Stimulated activated CD4-positive, alpha-beta T cell treated with anti-CD3 and anti-CD28 coated beads, TNF-alpha, amount 100 ng/mL, for 4 hours (primary cell): ENCODE measurements at places on chromosomes 16 and 17.

- no peak for DNase-seq
Observed at GRCh38 chr17:35252651-35253050, 9.8 kb downstream of the SLFN5 start.

DNA sequence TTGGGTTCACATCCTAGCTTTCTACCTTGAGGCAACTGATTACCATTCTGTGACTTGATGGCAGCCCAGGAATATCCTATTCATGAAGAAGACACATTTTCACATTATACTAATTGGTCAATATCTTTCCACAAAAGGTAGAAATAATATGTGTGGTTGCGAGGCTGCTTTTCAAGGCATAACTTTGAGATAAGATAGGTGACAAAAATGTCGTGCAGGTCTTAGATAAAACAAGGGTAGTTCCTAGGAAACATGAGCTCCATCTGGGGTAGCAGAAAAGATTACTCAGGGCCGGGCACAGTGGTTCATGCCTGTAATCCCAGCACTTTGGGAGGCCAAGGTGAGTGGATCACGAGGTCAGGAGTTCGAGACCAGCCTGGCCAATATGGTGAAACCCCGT, 22.3 kb upstream of the TEKT3 start:
- DNase-seq: no peak

DNA sequence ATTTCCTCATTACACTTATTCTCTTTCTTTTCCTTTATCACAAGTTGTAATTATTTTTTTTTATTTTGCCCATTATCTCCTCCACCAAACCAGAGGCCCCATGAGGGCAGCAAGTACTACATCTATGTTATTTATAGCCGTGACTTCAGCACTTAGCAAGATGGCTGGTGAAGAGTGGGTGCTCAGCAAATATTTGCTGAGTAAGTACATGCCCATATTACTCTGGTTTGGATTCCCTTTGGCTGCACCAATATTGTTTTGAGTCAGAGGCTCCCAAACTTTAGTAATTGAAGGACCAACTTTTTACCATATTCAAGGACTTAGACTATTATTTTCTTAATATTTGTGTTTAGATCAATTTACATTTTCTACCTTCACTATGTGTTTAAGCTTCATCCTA, 83.2 kb downstream of the HS3ST2 start:
- DNase-seq: no peak

DNA sequence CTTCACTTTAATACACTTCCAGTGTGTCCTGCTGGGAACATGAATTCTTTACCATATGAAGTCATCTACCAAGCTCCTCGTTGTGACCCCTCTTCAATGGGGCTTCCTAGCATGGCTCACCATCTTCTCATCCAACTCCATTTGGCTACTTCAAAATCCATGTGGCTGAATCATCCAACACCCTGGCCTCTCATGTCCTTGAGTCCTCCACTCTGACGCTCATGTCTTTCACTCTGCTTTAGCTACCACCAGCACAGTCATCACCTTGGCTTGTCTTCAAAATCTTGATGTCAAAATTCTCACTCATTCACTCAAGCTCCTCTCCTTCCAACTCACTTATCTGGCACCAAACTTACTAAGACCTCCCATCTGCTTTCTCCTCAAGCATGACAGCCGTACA, 35.8 kb downstream of the AMFR start:
- DNase-seq: no peak

DNA sequence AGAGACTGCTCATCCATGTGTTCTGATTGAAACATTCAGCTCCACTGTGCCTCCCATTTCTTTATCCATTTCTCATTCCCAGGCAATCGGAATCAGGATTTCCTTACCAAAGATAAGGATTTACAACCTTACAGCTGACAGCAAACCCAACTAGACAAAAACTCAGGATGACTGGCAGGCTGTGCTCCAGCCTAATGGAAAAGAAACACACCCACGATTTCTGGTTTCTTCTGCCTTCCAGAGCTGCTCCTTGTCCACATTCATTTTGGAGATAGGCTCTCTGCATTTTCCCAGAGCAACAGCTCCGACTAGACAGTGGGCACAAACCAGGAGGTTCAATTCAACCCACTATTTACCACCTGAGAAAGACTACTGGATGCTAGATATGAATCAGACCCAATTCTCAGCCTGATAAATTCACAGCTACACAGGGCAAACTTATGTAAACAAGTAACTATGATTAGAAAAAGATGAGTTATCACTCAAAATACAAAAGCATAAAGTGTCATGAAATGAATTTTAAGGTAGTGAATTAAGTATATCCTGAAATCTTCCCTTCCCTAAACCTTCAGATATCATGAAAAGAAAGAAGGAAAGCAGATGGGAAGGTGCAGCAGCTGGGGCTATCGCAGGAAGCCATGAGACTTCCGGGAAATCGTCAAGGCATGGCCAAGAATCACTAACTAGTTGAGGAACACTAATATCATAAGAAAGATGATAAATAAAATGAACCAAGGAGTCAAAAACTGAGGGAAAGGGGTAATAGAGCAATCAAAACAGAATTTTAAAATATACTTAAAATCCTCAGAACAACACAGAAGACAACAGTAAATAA, 44.8 kb upstream of the CLEC18B start:
- DNase-seq: no peak

DNA sequence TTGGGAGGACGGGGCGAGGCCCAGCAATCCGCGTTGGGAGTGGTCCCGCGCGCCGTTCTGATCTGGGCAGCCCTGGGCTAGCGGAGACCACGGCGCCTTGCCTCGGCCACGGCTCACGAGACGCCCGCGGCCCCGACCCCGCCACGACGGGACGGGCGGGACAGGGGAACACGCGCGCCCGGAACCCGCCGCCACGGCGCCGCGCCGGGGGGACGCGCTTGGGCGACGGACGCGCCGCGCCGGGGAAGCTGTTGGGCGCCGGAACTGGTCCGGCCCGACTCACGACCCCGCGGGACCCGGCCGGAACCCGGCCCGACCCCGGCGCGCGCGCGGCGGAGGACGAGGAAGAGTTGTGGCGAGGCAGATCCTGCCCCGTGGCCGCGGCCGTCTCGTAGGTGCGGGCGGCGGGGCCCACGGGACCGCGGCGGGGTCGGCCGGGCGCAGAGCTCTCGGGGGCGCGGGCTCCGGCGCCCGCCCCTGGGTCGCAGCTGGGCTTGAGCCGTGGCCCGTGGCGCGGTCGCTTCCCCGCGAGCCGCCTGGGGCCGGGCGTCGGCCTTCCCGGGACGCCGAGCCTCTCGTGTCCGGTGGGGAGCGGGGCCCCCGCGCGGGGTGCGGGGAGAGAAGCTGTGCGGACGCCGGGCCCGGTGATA, at the start of gene ACSF3:
Gene ACSF3 (plus strand): TSS at position 251 of the 650 bp plus-strand sequence. CDS start 6,830 bp downstream, outside the sequence.
- DNase-seq: peak; percentile 63

GRCh38 chr17:78183916-78184315, 2.9 kb downstream of the TK1 start:
- DNase-seq: no peak

DNA sequence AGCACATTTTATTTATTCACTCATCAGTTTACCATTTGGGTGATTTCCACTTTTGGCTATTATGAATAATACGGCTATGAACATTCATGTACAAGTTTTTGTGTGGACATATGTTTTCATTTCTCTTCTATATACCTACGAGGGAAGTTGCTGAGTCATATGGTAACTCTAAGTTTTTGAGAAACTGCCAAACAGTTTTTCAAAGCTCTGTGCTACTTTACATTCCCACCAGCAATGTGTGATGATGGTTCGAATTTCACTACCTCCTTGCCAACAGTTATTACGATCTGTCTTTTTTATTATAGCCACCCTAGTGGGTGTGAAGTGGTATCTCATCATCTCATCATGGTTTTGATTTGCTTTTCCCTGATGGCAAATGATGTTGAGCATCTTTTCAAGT, 63.7 kb upstream of the MRTFB start:
- no peak for DNase-seq

DNA sequence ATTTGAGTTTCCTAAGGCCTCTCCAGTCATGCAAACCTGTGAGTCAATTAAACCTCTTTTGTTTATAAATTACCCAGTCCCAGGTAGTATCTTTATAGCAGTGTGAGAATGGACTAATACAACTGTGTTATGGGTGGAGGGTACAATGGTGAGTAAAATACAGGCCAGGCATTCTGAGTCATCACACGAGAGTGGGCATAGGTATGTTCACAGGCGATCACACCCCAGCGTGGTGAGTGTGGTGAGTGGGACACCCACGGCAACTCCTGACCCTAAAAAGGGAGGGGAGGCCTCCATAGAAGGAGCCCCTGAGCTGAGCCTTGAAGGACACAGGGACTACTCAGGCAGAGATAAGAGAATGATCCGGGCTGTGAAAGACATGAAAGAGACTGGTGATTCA, 22.6 kb upstream of the MAPT start:
- no peak for DNase-seq

- DNase-seq: no peak
Observed at GRCh38 chr16:23966597-23967394, 131.0 kb downstream of the PRKCB start.

DNA sequence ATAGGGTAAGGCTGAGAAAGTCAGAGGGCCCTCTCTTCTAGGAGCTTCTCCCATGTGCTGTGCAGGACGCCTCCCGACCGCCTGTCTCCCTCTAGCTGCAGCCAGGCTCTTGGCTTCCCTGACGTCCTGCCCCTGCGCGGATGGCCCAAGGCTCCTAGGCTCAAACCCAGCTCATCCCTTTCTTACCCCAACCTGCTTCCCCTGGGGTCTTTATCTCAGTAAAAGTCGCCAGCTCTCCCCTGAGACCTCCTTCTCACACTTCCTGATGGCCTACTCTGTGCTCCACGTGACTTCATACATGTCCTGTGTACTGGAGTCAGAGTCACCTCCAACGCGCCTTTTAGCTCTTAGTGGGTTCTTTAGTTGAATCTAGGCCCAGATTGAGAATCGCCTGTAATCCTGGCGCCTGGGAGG, 1.1 kb upstream of the ZNF747 start:
- DNase-seq: peak; percentile 47

DNA sequence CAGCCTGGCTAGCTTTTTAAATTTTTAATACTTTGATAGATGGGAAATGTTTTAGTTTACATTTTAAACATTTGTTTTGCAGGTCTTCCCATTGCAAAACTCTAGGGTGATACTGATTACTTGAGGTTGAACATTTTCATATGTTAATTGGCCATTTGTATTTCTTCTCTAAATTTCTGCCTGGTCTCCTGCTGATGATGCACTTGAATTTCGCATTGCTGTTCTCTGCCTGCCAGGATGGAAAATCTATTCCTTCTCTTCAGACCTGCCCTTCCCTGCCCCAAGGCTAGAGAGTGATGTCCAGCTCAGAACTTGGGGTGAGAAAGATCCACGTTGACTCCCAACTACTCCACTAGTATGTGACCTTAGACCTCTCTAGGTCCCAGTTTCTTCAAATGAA, 134.7 kb downstream of the PITPNC1 start:
- no peak for DNase-seq

- no peak for DNase-seq
Observed at GRCh38 chr16:19138601-19139000, 24.8 kb downstream of the ITPRIPL2 start.

DNA sequence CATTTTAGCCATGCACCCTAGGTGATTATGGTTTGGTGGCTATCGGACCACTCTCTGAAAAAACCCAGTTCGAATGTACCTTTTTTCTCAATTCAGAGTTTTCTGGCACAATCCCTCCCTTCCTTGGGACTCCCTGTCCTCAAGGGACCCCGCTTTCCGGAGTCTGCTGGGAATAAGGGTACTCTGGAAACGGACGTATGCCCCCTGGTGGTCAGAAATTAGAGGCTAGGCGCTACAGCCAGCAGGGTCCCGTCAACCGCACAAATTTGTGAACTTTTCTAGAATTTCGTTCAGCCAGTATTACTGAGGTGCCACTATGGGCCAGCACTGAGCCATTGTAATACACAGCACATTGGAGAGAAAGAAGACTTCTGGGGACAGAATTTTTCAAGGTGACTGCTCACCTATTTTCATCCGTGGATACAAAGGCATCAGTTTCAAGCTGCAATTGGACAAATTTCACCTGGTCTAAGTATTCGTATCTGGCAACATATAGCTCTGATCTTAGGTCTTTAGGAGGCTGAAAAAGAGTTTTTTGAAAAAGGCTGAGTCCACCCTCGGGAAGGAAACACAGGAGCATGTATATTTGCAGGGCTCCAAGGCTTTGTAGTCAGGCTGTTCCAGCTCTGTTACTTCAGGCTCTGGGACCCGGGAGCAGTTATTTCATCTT, 27.1 kb upstream of the CRYBA1 start:
- peak; percentile 47 for DNase-seq

- no peak for DNase-seq
Observed at GRCh38 chr16:88883946-88884345, 17.5 kb upstream of the PABPN1L start.

DNA sequence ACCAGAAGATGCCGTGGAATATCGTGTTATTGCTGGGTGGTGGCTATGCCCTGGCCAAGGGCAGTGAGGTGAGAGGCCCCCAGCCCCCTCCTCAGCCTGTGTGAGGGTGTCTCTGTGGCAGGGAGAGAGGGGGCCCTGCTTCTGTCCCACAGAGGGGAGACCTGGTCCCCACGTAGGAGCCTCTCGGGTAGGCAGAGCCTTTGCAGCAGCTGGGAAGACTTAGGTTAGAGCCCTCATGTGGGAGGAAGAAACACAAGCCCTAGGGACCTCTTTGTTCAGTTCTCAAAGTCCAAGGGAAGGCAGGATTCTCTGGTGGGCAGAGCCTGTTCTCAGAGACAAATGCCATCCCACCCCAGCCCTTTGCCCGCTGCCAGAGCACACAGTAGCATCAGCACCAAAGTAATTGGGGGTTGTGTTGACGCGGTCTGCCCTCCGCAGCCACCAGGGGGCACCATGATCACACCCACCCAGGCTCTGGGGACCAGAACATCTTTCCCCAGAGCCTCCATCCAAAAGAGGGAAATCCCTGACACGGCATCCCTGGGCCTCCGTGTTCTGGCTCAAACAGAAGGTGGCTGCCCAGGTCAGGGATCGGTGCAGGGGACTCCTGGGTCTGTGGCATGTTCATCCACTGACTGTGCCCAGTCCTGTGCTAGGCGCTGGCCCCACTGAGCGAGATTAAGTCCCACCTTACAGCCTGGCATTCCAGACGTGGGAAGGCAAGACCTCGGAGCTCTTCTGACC, 11.5 kb upstream of the FOXN1 start:
- DNase-seq: peak; percentile 57

- no peak for DNase-seq
Observed at GRCh38 chr17:921161-921560, 58.4 kb downstream of the NXN start.

GRCh38 chr17:58488428-58488890, 251 bp upstream of the HSF5 start:
- DNase-seq: no peak

GRCh38 chr17:82772026-82772425, 20.2 kb downstream of the TBCD start:
- no peak for DNase-seq

DNA sequence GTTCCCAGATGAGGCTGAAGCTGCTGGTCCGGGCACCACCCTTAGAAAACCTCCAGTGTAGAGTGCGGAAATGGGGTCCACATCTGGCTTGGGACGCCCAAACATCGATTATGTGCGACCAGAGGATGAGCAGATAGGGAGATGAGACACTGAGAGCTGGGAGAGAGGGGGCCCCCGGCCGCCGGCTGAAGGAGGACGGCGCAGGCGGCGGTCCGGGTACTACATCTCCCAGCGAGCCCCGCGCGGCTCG, 182 bp upstream of the SPECC1 start:
- no peak for DNase-seq
